ENCODE measurements at places on chromosomes 5 and 9.

GRCh38 chr5:114308017-114308416 is 53.9 kb upstream of the KCNN2 start:
- DNase-seq, result no peak

DNA sequence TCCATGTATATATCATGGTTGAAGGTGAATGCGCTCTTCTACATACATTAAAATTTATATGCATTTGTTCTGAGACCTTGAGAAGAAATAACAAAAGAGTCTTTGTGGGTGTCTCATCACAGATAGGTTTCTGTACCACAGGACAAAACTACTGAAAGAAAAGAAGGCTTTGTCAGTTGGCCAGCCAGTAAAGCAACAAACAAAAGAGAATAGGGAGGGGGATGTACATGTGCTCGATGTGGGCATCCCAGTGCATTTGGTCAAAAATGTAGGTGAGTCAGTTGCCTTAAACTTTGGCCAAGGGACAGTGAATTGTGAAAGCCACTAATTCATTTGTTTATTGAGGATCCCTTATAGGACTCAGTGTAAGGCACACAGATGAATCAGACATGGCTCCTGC is 13.3 kb downstream of the RBM18 start:
- no peak for DNase-seq

DNA sequence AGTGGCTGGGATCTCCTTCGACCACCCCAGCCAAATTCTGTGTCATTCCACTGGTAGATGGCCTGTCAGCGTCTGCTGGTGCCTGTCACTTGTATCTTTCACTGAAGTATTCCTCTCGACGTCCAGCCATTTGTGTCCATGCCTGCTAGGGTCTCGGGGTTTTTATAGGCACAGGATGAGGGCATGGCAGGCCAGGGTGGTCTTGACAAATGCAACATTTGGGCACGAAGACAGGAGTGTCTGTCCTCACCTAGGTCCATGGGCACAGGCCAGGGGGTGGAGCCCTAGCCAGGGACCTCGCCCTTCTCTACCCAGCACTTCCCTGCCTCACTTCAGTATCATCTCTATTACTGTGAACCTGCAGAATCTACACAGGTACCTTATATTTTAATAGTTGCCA is 2223.9 kb upstream of the ACO1 start:
- no peak for DNase-seq

DNA sequence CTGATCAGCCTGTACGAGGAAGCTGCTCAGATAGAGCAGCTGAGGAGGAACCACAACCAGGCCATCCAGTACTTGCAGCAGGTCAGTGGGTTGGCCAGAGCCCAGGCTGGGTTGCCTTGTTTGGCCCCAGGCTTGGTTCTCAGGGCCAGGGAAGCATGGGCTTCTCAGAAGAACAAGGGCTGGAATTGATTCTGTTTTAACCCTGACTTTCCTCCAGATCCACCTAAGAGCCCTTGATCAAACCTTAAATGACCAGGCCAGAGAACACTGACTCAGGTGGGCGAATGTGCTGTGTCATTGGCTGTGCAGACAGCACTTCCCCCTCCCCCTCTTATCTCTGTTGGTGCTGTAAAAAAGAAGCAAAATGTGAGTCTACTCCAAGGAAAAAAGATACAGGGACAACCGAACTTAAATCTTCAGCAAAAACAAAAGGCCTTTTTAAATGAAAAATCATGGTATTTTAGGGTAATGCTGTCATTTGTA is 28.1 kb downstream of the TTC23L start:
- no peak for DNase-seq

DNA sequence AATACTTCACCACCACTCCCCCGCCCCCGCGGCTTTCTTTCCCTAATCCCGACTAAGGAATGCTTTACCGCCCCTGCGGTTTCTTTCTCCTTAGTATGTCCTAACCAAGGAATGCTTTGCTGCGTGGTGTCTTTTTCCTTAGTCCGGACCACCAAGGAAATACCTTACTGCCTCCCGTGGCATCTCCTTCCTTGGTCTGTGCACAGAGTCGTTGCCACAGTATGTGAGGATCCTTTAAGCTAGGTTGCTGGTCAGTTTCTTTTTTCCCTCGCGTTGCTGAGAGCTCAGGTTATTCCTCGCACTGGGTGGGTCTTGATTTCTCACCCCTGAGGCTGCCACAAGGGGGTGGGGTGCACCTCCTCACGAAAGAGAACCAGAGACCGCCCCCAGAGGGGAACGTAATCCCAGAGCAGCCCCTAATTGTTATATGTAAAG is 309.4 kb downstream of the NR3C1 start:
- no peak for DNase-seq

DNA sequence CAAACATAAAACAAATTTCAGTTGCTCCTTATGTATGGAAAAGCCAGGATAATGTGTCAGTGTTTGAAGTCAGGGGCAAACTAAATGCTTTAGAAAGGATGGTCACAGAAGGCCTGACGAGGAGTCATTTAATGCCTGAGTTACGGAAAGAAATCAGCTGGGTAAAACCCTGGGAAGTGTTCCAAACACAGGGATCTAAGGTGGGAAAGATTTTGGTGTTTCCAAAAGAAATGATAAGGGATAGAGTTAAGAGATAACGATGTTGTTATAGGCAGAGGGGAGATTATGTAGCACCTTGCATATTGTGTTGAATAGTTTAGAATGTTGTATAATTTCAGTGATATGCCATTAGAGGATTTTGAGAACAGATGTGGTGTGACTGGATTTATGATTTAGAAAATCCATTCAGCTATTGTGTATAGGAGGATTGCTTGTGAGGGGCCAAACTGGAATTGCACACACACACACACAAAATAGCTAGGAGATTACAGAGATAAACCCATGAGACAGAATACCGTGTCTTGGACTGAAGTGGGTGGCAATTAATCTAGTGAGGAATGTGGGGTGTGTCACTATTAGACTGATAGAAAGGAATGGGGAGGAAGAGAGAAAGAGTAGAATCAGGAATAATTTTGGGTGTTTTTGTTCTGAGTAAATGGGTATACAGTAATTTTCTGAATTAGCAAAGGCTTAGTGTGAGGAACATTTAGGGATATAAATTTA is 274.2 kb upstream of the DAB2 start:
- no peak for DNase-seq

DNA sequence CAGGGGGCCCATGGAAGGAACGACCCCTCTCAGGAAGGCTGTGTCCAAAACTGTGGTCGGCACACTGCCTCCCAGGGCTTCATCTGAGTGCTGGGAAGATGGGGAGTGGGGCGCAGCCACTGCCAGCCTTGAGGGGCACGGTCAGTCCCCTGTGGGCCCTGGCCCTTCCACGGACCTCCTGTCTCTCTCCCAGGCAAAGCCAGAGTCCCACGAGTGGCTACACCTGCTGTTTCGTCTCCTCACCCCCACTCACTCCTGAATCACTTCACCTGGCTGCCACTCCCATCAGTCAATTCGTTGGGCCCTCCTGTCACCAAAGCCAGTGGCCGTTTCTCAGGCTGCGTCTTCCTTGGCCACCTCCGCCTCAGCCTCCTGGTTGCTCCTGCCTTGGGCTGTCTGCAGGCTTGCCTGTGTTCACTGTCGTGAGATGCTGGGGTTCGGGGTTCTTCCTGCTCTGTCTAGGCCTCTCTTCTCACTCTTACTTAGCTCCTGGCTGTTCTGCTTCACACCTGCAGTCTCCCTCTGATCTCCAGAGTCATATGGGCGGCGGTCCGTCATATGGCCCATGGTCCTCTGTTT is 58.8 kb upstream of the RNF130 start:
- no peak for DNase-seq

- no peak for DNase-seq
Observed at GRCh38 chr9:16960084-16960483, 89.6 kb upstream of the BNC2 start.

DNA sequence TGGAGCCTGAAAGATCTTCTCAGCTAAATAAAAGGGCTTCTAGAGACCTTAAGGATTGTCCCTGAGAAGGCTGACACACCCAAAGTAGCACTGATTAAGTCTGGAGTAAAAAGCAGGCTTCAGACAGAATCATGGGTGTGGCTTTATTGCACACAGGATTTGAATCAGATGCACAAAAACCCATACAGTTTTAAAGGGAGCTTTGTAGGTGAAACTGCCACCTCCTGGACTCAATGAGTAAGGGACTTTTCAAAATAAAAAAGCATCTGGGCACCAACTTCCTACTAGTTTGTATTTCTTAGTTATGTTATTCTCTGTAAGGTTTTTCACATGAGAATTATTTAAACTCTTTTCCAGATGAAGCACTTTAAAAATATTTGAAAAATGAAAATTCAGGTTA is 129.4 kb downstream of the EDIL3 start:
- peak; percentile 6 for DNase-seq

GRCh38 chr5:93883459-93883858 is 142.1 kb upstream of the POU5F2 start:
- DNase-seq, result no peak

GRCh38 chr5:120605325-120606079 is 141.4 kb downstream of the PRR16 start:
- DNase-seq, result no peak

DNA sequence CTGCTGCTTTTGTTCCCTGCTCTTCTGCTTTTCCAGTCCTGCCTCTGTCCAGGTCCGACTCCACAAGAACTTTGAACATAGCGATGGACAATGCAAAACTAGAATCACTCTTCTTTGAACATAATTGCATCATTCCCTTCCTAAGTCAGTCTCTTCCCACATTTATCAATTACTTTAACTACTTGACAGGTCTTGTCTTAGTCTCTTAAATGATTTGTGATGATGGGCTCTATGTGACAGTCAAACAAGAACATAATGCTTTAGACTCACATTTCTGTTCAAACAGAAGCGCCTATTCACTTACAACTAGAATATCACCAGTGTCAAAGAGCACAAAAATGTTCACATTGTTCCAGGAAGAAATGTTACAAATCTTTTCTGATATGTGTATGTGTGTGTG is 278.1 kb downstream of the SH3GL2 start:
- DNase-seq, result no peak

DNA sequence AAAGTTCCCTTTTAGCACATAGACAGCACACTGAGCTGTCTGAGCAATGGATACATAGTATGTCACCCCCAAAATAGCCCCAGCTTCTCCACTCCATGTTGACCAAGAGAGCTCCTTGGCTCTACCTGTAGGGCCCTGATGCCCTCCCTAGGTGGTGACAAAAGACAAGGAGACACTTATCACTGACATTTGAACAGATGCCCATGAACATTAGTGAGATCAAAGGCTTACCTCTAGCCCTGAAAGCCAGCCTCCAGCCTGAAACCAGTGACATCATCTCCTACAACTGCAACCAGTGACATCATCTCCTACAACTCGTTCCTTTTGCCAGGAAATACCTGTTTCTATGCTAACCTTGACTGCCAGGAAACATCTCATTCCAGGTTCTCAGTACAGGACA is 122.7 kb downstream of the FSTL4 start:
- no peak for DNase-seq

GRCh38 chr5:94440015-94440414 is 178.4 kb downstream of the KIAA0825 start:
- no peak for DNase-seq

DNA sequence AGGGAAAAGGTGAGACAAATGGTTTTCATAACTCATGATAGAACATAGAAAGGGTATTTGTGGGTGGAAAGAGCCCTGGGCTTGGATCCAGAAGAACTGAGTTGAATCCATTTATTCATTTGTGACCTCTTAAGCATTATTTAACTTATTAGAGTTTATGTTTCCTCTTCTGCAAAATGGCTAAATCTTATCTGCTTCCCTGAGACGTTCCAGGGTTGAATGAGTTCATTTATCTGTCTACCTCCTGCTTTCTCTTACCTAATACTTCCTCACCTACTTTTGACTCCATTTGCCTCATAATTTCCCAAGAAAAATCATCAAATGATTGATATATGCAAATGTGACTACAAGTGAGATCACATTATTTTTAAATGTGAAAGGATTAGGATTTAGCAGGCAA is 152.7 kb upstream of the GAS1 start:
- no peak for DNase-seq

GRCh38 chr9:20848490-20848889 is 164.4 kb downstream of the FOCAD start:
- DNase-seq, result no peak

DNA sequence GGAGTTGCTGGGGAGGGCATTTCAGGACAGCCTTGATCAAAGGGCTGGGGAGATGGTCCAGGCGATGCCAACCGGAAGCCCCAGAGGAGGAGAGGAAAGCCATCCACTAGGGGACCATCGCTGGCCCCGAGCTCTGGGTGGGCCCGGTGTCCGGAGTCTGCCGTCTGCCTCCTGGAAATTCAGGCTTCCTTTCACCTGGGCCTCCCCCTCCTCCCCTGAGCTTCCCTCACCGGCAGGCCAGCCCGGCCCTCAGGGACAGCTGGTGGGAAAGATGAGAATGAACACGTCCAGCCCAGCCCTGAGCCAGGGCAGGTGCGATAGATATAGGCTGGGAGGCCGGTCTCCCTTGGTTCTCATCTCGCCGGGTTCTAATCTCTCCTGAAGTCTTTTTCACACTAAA is 17.2 kb downstream of the IRX4 start:
- DNase-seq, result no peak

GRCh38 chr5:127650022-127650421 is 1.1 kb downstream of the CTXN3 start:
- no peak for DNase-seq

- DNase-seq, result no peak
Observed at GRCh38 chr5:35415309-35415708, 185.0 kb upstream of the PRLR start.

- DNase-seq, result no peak
Observed at GRCh38 chr9:109733690-109734089, 46.3 kb upstream of the PALM2AKAP2 start.

- no peak for DNase-seq
Observed at GRCh38 chr9:96302021-96302420, at the start of gene HSD17B3. TSS of gene HSD17B3 (minus strand) at chr9:96302176. CDS start at chr9:96302104, 72 bp downstream.

GRCh38 chr5:14050821-14051220 is 92.3 kb upstream of the TRIO start:
- DNase-seq, result no peak

GRCh38 chr5:109570362-109570874 is 119.3 kb upstream of the MAN2A1 start:
- DNase-seq, result no peak

- no peak for DNase-seq
Observed at GRCh38 chr5:149223081-149223848, 48.4 kb upstream of the AFAP1L1 start.

GRCh38 chr9:136551401-136552116 is 5.7 kb upstream of the NOTCH1 start:
- DNase-seq, result peak; percentile 65

- no peak for DNase-seq
Observed at GRCh38 chr9:105296877-105297287, 52.4 kb downstream of the SLC44A1 start.

DNA sequence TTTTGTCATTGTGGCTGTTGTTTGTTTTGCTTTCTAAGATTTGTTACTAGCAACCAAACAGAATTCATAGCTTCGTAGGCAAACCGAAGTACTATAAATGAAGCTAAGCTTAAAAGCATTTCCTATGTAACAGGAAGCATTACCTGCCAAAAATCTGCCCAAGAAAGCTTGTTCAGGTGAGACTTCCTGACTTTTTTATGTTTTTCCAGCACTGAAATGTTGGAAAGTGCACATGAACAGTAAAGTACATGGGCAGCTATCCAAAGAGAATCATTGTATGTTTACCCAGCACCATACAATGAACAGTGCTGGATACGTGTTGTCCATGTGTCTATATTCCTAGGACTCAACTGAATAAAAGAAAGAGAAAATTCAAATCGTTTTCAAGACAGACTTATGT is 247.1 kb downstream of the NFIB start:
- no peak for DNase-seq

All from GM12891 (cell line).